D341Med (cell line): ENCODE measurements at places on chromosomes 2 and 18.

DNA sequence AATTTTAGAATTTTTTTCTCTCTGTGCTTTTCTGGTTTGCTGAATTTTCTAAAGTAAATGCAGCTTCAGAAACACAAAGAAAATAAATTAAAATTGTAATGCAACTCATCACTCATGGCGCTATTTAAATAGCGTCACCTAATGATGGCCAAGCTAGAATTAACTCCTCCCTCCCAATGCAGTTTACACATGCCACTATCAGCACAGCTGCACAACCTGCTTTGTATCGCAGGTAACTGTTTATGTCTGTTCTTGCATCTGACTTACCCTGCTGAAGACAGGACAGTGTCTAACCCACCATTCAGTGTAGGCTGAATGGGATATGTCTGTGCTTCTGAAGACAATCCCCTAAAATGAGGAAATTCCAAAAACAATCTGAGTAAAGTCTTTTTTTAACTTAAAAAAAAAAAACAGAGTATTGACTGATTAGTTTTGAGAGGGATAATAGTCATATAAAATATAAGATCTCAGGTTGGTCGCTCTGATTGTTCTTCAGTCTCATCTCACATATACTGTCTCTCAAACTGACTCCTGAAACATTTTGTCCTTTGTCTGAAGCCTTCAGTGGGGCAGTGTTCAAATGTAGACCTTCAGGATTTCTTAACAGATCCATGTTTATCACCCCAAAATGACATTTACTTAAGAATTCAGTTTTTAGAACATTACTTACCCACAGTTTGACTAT is 271.4 kb downstream of the ZEB2 start:
- DNase-seq: no peak

DNA sequence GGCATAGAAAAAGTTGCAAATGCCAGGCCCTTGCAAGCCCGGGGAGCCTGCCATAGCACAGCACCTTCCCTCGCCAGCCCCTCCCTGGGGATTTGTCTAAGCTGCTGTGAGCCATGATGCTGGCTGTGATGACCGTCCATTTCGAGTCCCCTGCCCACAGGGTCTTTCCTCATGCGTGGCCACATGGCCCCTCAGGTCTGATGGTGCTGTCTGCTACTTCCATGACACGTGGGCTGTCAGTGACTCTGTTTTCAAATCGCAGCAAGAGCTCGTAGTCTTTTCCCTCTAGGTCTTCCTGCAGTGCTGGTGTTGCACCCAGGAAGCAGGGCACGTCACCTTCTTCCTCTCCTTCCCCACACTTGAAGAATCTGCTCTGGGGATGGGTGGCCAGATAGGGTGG is 15.5 kb upstream of the GNAL start:
- DNase-seq: no peak

GRCh38 chr2:134667081-134667480 is 51.7 kb downstream of the TMEM163 start:
- no peak for DNase-seq

DNA sequence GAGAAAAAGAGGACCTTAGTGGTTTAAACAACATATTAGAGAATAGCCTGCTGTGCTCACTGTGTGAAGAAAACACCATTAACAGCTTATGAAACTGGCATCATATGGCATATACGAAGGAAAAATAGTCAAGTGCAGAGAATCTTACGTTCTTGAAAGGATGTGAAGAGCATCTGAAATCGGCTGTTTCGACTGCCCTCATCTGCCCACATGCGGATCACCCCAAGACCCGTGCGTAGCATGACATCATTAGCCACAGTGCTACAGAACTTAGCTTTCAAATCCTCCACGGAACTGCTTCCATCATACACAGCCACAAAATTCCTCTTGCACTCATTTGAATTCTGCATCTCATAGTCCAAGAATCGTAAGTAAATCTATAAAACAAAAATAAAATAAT is 84.3 kb downstream of the NETO1 start:
- no peak for DNase-seq

- no peak for DNase-seq
These were observed at the start of gene FABP1 for GRCh38 chr2:88127888-88128653. Gene FABP1 (minus strand): TSS chr2:88128062. CDS start chr2:88128017, 45 bp downstream.

- DNase-seq: no peak
These were observed 125.7 kb upstream of the PXDN start for GRCh38 chr2:1869987-1870386.

GRCh38 chr2:142286618-142287017 is 155.8 kb upstream of the LRP1B start:
- peak; percentile 38 for DNase-seq

GRCh38 chr2:232477751-232478510 is 9.7 kb downstream of the ECEL1 start:
- DNase-seq: no peak

GRCh38 chr2:128196471-128196931 is 105.5 kb downstream of the UGGT1 start:
- DNase-seq: no peak

DNA sequence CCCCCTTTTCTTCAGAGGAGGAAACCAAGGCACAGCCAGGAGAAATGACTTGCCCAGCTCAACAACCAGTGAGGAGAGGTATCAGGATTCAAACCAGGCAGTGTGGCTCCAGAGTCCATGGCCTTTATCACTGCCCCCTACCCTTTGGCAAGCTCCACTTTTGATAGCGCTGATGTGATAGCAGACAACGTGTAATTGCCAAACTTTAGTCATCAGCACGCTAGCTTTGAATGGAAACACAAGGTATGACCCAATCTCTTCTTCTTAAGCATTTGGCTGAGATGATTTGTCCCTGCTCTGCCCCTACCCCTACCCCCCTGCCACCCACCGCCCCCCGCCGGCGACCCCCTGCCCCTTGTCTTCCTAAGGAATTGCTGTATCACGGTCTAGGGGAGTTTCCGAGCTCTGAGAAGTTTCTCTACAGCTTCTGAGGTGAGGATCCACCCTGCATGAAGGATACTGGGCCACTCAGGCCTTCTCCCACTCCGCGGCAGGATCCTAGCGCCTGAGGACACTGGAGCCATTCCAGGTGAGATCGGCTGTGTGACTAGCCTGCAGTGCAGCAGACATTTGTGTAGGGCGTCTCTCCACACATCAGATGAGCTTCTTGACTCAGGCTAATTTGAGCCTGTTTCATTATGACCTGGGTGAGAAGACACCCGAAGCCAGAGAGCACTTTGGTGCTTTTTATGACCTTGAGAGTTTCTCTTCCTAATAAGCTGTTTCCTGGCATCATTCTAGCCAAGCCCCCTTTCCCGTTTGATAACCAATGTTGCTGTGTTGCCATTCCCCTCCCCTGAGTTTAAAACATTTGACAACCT is 75.1 kb upstream of the MAP4K4 start:
- DNase-seq: no peak

- DNase-seq: no peak
These were observed 50.9 kb downstream of the CYP27C1 start for GRCh38 chr2:127169066-127169660.

DNA sequence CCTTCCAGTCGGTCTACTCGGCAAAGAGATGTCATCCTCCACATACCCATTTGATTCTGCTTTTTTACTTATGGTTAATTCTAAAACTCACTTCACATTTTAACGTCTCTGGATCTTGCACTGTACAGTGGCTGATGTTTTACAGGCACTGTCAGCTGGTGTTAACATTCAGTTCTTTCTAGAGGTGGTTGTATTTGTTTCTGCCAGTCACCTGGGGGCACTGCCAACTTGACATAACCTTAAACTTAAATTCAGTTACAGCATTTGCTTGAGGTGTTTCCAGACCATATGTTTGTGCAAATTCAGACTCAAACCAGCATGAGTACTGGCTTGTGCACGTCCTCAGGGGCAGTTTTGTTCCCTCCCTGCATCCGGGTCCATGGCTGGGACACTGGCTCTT is 5.3 kb upstream of the TMEM185B start:
- no peak for DNase-seq
